ENCODE measurements at places on chromosomes 1 and 21.

DNA sequence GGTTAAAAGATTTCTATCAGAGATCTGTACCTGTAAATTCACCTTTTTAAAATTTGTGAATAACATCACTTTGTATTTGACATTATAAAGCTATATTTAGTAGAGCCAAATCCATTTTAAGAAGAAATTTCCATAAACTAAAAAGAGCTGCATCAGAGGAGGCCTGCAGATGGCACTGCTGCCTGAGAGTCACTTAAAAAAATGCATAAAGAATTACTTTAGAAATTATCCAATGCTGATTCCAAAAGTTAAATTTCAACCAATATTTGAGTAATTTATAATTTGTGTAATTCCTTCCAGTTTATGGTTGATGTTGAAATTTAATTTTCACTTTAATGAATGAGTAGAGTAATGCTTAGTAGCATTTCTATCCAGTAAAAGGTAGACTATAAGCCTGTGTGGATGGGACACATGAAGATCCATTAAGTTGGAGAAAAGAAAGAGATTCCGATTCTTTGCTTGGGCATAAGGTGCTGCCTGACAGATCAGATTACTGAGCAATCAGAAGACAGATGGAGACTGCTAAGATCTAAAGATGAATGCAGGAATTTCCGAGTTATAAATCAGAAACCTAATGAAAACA is 20.7 kb upstream of the RPE65 start:
- no peak for DNase-seq

- no peak for DNase-seq
Observed at GRCh38 chr1:1545946-1546737, 5.7 kb upstream of the TMEM240 start.

DNA sequence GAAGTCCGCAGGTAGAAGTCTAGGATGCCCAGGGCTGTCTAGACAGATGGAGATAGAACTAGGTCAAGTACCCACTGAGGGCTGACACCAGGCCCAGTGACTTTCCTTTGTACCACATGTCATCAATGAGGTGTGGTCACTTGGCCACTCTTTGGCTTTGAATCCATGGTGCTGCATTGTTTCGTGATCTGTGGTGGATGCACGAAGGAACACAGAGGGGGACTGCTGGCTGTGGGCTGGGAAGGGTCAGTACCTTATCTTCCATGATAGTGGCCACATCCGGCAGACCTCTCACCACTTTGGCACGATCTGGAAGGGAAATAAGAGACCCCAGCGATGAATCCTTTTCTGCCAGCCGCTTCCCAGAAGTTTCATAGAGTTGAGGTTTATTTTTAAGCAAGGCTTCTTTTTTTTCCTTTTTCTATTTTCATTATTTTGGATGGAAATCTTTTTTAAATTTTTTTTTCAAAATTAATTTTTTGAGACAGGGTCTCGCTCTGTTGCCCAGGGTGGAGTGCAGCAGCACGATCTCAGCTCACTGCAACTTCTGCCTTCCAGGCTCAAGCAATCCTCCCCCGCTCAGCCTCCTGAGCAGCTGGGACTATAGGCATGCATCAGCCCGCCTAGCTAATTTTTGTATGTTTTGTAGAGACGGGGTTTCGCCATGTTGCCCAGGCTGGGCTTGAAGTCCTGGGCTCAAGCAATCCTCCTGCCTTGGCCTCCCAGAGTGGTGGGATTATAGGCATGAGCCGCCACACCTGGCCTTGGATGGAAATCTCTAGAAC is 53.1 kb downstream of the MYOM3 start:
- no peak for DNase-seq

GRCh38 chr1:223662943-223663342 is 2.6 kb downstream of the CAPN8 start:
- DNase-seq: no peak

DNA sequence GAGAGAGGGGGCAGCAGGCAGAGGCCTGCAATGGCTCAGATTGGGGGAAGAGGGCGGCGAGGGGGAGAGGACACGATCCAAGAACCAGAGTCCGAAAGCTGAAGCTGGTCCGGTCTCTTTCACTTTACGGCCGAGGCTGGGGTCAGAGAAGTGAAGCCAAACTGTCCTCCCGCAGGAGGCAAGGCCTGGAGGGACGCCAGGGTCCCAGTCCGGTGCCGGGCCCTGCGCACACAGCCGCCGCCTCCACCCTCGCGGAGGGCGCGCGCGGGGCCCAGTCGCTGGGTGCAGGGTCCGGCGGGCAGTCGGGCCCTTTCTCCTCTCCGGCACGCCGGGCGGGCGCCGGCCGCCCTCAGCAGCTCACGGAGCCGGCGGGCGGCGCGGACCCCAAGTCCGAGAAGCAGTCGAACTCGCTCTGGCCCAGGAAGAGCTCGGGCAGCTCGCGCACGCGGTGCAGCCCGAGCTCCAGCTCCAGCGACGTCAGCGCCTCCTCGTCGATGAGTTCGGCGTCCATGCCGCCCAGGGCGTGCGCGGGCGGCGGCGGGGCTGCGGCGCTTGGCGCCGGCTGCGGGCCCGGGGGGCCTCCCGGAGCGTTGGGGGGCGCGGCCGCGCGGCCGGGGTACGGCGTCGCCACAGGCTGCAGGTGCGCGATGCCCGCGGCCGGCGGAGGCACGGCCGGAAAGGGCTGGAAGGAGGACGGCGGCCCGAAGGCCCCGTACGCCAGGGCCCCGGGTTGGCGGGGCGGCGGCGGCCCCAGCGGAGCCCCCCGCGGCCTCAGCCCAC is 749 bp downstream of the CITED4 start:
- DNase-seq: no peak

DNA sequence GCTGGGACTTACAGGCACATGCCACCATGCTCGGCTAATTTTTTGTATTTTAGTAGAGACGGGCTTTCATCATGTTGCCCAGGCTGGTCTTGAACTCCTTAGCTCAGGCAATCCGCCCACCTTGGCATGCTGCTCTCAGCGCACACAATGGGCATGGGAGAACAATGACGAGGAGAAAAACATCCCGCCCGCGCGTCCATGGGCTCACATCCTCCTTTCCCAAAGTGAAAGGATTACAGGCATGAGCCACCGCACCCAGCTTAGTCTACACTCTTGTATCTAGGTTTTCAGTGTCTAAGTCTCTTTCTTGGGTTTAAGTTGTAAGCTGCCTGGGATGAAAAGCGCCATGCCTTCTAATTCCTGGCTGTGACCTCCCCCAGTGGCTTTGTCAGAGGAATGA is 37.9 kb downstream of the CDK18 start:
- DNase-seq: no peak

- DNase-seq: no peak
Observed at GRCh38 chr1:89746424-89747149, 74.2 kb upstream of the LRRC8D start.

GRCh38 chr1:205492201-205492667 is 12.2 kb upstream of the CDK18 start:
- DNase-seq: no peak

- no peak for DNase-seq
Observed at GRCh38 chr1:86200901-86201300, 44.3 kb upstream of the COL24A1 start.

Measured in BJ (cell line).